ENCODE measurements at places on chromosomes 1 and 21. TPM values are rescaled to one million over a fixed set of nuclear protein-coding genes. Genes with fewer than 3 reads are reported as not detected.

SPATA1 gene
- polyA plus RNA-seq, result not detected

DNA sequence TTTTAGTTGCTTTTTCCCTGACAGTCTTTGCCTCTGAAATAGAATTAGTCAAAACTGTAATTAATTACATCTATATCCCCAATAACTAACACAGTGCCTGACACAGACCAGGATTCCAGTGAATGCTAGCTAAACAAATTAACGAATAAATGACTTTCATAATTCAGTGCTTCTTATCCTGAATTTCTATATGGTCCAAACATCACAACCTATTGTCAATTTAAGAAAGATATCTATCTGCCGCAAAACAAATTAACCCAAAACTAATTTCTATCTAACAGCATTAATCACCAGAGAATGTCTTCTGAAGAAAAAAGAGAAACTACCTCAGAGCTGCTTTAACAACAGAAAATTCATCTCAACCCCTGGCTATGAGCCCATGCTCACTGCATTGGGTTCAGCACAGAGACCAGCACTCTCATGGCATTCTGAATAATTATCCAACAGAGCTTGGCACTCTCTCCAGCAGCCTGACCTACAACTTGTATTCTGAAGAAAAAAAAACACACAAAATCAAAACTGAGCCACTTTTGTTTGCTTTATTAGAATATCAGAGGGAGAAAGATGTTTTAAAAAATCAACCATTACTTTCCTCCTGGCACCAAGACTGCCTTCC, 547.3 kb upstream of the BEND5 start:
- no peak for DNase-seq

RBP7 gene
- not detected for polyA plus RNA-seq

DNA sequence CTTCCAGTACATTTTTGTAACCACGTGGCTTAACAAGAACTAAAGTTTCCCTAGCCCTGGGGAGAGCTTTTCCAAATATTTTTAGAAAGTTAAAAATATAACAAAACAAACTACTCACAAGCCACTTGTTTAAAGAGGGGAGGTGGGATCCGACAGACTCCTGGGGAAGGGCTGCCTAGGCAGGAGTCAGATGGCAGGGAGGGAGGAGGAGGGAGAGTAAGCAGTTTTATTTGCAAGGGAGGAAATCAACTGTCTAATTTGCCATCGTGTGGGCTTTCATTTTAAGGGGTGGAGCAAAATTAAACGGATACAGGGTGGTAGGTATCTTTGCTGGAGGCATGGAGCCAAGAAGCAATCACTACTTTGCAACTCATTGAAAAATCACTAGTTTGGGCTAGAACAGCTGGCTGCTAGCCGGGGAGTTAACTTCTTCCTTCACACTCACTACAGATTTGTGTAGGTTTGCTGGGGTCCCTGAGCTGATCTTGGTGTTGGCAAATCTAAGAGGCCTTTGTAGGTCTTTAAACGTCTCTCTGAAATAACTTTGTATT, 8.8 kb downstream of the BARHL2 start:
- DNase-seq, result no peak

- DNase-seq, result no peak
These were observed 458.5 kb upstream of the CHRM3 start for GRCh38 chr1:238927899-238928298.

GRCh38 chr1:30363031-30363430, 360.4 kb downstream of the MATN1 start:
- DNase-seq, result no peak

ERG gene
- not detected for polyA plus RNA-seq

GJA9 gene
- polyA plus RNA-seq, result not detected

DNA sequence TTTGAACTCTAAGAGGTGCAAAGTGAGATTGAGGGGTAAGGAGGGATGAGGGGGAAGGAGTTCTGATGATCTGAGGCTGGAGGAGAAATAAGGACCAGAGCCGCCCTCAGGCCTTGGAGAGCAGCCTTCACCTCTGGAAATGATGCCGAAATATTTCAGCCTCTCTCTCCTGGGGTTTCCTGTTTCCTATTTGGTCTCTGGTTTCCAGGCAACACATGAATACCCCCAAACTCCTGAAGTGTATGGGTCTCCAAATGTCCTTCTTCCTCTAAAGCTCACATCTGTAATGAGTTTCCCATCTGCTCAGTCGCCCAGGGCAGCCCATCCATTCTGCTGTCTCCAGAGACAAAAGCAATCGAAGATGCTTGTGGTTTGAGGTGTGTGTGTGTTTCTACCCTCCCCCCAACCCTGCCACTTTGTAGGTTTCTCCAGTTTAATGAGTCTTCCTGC, 52.0 kb upstream of the FAM20B start:
- no peak for DNase-seq

DNA sequence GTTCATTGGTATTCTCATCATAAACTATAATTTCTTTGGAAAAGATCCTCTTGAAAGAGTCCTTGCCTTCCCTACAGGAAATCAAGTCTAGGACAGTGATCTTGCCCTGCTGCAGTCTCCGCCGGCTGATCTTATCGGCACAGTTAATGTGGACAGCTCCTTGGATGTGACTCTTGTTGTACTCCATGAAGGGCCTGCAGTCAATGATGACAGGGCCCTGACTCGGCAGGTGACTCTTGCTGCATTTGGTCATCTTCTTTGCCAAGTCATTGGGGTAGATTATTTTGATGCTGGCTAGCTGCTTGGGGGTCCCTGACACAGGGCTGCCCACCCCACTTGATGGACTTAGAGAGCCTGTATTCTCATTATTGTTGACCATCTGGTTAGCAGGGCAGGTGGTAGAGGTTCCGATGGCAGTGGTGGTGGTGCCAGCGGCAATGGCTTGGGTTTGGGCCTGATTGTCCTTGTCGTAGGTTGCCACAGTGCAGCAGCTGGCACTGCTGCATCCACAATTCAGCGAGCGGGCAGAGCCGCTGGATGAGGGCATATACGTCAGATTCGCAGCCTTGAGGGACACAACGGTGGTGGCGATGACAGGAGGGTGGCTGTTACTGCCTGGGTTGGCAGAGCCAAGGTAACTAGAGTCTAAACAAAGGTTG, 2.7 kb downstream of the DUSP10 start:
- DNase-seq, result no peak

DNA sequence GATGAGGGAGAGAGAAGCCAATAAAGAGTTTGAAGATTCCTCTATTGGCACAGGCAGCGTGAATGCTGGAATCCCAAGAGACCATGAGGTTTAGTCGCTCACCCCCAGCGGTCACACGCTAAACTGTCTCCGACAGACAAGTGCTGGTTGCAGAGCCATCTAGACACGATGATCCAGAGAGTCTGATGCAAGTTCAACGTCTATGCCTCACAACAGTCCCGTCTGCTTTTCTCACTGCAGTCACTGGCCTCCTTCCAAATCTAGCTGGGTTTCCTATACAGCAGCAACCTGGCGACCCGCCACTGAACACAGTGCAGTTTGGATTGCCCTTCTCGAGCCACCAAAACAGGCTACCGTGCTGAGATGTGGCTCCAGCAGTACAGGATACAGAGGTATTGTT, 98.6 kb upstream of the KRTAP19-8 start:
- peak; percentile 9 for DNase-seq

GRCh38 chr1:92354259-92354658, 55.4 kb downstream of the RPAP2 start:
- no peak for DNase-seq

OR6N1 gene
- not detected for polyA plus RNA-seq

TMEM39B gene
- 2.1 TPM for polyA plus RNA-seq

FCRLB gene
- 4.2 TPM for polyA plus RNA-seq

DNA sequence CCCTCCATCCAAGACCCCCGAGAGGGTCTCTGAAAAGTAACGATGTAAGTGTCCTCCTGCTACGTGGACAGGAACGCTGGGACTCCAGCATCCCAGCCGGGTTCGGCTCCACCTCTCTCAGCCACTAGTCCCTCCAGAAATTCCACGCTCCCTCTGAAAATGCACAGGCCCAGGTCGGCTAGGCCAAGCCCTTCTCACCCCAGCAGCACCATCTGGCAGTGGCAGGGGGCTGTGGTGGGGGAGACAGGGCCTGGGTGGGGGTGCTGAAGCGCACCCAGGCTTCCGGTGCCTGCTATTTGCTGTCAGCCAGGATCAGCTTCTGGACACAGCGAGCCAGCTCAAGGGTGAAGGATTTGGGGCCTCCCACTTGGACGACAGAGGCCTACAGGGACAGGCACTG, 73.3 kb downstream of the ARHGEF16 start:
- DNase-seq, result no peak

IL12RB2 gene
- not detected for polyA plus RNA-seq

CA6 gene
- not detected for polyA plus RNA-seq

- no peak for DNase-seq
These were observed 71.0 kb downstream of the ST6GALNAC5 start for GRCh38 chr1:76938304-76938703.

DNA sequence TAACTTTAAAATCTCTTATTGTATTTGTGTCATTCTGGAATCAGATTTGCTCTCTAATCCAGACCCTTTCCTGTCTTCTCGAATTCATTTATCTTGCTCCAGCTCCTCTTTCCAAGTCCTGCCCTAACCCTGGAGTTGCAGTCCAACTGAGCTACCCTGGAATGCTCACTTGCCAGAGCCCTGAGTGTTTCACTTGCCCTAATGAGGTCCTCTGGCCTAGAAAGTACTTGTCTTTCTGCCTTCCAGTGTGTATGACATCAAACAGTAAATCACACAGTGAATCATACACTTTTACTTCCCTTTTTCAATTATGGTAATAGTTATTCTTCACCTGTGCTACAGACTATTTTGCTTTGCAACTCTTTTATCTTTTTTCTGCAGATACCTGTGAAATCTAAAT, 96.9 kb downstream of the NEK7 start:
- DNase-seq, result peak; percentile 20

GRCh38 chr1:16321176-16321867, 31.0 kb downstream of the FBXO42 start:
- DNase-seq, result no peak

LCE1C gene
- not detected for polyA plus RNA-seq

PROK1 gene
- not detected for polyA plus RNA-seq

CACNA1S gene
- not detected for polyA plus RNA-seq

- DNase-seq, result no peak
These were observed 844 bp downstream of the NIBAN1 start for GRCh38 chr1:184973272-184974055.

DNA sequence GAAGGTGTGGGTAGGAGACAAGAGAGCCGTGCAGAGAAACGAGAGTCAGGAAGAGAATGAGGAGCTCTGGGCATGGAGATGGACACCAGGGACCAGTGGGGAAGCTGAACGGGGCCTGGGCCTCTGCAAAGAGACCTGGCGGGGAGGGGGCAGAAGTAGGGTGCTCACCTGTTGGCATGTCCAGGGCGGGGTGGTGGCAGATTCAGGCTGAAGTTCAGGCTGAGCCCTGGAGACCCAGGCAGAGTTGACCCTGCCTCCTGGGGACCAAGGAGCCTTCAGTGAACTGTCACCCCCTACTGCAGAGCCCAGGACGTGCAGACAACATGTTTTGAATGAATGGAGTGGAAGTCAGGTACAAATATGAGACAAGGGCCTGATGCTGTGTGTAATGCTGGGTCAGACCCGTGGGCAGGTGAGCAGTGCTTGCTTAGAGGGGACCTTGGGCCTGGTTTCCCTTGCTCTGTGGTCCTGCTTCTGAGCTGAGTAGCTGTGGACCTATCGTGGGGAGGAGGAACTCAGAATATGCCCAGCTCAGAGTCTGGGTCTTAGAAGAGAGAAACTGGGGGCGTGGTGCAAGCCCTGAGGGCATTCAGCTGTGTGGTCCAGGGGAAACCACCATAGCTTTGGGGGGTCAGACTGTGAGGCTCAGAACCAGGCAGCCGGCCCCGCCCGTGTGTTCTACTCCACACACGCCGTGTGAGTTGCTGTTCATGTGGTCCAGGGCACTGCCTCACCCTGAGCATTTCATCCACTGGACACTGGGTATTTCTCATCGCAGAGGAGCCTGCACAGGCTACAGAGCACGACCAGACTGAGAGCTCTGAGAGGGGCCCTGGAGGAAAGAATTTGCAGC, 21.3 kb upstream of the UMODL1 start:
- DNase-seq, result no peak

DNA sequence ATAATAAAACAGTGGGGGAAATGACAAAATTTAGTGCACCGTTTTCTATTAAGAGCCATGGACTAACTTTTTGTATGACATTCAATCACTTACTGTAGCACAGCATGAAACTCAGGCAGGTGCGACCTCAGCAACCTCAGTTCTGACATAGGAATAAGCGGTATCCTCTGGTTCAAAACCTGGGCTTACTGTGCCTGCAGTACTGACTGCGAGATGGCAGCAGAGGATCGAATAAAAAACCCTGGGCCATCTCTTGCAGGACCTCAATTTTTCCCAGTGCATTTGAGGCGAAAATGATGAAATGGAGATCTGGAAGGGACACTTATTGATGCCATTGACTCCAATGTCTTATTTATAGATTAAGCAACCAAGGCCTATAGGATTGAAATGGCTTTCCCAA, 214.7 kb downstream of the ADGRL2 start:
- DNase-seq, result no peak

PGLYRP4 gene
- polyA plus RNA-seq, result not detected

DNA sequence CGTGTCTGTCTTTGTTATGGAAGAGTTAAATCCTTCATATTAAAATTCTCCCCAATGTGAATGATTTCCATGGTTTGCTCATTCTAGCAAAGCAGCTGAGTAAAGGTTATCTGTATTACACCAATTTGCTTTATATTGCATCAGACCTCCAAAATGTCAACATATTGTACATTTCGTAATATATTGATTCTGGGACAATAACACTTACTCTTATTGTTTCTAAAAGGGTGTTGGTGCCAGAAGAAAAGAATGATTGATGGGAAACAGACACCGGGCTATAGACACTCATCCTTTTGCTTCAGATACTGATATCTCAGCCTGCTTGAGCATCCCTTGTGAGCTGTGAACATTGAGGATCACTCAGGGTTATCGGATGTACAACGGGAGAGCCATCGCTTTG, 7.0 kb downstream of the NTNG1 start:
- DNase-seq, result no peak

DNA sequence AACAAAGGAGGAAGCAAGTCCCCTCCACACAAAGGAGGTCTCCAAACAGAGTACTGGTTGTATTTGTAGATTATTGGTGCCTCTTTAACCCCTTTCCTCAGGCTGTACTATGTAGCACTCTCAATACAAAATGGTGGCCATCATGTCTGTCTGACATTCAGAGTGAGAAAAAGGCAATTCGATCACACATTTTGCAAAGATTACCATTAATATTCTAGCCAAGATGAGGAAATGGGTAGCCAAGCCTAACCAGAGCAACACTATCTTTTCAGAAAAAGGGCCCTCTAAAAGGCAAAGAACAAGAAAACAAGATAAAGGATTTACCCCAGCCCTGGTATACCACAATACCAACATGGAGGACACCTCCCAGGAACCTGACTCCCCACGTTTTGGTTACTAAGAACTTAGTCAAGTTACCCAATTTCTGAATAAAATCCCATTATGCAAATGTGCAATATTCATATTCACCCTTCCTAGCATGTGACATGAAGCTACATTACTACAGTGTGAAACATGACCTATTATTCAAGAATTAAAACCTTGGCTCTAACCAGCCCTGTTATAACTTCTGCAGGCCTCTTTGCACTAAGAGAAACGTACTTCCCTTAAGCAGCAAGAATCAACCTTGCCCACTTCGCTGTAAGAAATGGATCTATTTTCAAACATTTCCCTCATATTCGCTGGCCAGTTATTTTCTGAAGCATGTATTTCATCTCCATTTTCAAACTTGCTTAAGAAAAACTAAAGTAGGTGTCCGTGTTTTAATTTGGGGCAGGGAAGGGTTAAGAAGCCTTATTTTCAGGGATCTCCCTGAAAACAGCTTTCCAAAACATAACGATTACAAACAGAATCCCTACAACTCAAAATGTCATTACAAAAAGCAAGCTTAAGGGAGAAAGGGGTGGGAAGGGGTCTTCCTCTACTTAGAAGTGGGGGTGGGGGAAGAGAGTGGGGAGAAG, 2.1 kb downstream of the KDM5B start:
- DNase-seq, result no peak

GRCh38 chr1:22287946-22288520, 145.1 kb upstream of the WNT4 start:
- DNase-seq, result no peak

PPFIA4 gene
- not detected for polyA plus RNA-seq

All from naive B cell (primary cell).